ENCODE measurements at places on chromosomes 5 and 9.

DNA sequence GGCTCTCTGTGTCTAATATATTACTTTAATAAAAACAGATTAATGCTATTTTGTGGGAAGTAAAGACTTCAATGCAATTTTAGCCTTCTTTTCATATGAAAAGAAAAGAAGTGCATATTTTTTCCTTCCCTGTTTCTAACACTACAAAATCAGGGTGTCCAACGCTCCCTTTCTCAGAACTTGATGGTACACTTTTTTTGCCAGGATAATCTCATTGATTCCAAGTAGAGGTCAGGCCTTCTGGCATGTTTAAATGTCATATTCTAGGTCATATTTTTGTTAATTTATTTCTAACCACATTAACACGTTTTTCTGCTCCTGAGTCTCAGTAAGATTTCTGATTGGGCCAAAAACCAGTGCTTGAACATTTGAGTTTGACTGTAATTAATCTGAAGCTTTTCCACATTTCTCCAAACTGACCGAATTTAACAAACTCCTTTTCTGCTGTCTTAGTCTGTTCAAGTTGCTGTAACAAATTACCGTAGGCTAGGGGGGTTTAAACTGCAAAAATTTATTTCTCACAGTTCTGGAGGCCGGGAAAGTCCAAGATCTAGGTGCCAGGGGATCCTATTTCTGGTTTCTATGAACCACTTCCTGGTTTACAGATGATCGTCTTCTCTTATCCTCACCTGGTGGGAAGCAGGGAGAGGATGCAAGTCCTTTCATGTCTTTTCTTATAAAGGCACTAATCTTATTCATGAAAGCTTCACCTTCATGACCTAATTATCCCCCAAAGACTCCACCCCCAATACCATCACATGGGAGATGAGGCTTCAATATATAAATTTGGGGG is 63.2 kb upstream of the ELL2 start:
- H3K27me3 ChIP-seq: no peaks in the 10 kb centered on the region
- H3K27ac ChIP-seq: no peak overlapping the region
- H3K36me3 ChIP-seq: no peaks in the 10 kb centered on the region
- no peak for DNase-seq
- no peaks in the 10 kb centered on the region for H3K4me1 ChIP-seq

DNA sequence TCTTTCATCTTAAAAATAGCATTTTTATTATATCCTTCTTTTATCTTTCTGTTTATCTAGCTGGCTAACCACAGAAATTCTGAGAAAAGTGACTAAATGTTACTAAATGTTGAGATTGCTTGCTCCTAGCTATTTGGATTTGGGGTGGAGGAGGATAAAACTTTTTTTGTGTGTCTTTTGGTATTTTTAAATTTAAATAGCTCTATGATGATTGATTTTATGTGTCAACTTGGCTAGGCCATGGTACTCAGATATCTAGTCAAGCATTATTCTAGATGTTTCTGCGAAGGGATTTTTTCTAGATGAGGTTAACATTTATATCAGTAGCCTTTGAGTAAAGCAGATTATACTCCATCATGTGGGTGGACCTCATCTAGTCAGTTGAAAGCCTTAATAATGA is 75.0 kb downstream of the GCNT1 start:
- peaks cover 3% of the 10 kb centered on the region for H3K27me3 ChIP-seq
- no peak overlapping the region for H3K27ac ChIP-seq

DNA sequence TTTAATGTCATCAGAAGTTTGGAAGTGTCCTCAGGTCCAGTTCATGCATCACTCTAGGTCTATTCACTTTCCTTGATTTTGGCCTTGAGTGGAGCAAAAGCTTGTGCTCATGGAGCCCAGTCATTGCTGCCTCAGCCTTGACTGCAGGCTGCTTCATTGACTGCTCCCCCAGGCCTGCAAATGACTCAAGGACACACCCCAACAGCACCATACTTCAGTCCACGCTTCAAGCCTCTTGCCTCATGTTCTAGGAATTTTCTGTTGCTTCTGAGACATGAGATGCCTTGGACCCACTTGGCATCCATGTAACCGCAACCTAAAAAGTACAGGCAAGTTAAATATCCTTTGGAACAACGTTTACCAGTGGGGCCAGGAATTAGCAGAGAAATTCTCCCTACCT is 193.7 kb downstream of the PIK3R1 start:
- no peak for DNase-seq
- no peak overlapping the region for H3K27ac ChIP-seq
- H3K4me1 ChIP-seq: peaks cover 20% of the 10 kb centered on the region
- no peaks in the 10 kb centered on the region for H3K27me3 ChIP-seq
- H3K4me3 ChIP-seq: no peak overlapping the region

DNA sequence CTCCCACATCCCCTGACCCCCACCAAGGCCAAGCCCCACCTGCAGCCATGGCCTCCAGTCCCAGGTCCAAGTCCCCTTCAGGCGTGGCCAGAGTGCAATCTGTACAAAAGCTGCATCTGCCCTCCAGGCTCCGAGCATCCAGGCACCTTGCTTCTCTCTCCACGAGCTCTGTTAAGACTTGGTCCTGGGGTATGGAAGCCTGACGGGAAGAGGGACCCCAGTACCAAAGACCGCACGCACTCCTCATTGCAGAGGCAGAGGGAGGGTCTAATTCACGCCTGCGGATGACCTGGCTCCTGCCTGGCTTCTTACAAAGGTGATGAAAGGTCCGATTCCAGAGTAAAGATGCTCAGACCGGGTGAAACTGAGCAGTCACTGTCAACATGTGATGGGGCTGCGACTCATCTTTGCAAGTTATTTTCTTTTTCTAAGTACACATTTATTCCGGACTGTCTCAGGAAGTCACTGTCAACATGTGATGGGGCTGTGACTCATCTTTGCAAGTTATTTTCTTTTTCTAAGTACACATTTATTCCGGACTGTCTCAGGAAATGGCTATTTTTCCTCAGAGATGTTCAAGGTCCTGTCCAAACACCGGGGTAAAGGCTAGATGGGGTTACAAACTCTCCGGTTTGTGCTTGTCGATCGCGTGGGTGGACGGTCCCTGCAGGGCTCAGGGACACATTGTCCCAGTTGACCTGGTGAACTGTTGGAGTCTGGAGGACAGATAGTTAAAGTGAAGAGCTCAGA is 252.0 kb upstream of the IRX4 start:
- no peak overlapping the region for H3K27ac ChIP-seq
- H3K4me3 ChIP-seq: no peak overlapping the region
- no peaks in the 10 kb centered on the region for H3K36me3 ChIP-seq
- no peak for DNase-seq
- peaks cover 2% of the 10 kb centered on the region for H3K27me3 ChIP-seq

- H3K36me3 ChIP-seq: no peaks in the 10 kb centered on the region
- DNase-seq: no peak
- no peak overlapping the region for H3K4me3 ChIP-seq
- peaks cover 11% of the 10 kb centered on the region for H3K27me3 ChIP-seq
- no peak overlapping the region for H3K27ac ChIP-seq
- peaks cover 8% of the 10 kb centered on the region for H3K4me1 ChIP-seq
Observed at GRCh38 chr5:168480601-168481000, 5.7 kb upstream of the RARS1 start.

GRCh38 chr5:52710310-52710971 is 77.3 kb upstream of the ITGA1 start:
- no peak overlapping the region for H3K27ac ChIP-seq
- no peak overlapping the region for H3K4me3 ChIP-seq
- no peaks in the 10 kb centered on the region for H3K27me3 ChIP-seq
- no peak for DNase-seq
- H3K36me3 ChIP-seq: no peaks in the 10 kb centered on the region

GRCh38 chr9:137492464-137493363 is 33.6 kb upstream of the NSMF start:
- no peaks in the 10 kb centered on the region for H3K27me3 ChIP-seq
- H3K36me3 ChIP-seq: no peaks in the 10 kb centered on the region
- no peak overlapping the region for H3K4me3 ChIP-seq
- no peak for DNase-seq
- H3K27ac ChIP-seq: no peak overlapping the region

DNA sequence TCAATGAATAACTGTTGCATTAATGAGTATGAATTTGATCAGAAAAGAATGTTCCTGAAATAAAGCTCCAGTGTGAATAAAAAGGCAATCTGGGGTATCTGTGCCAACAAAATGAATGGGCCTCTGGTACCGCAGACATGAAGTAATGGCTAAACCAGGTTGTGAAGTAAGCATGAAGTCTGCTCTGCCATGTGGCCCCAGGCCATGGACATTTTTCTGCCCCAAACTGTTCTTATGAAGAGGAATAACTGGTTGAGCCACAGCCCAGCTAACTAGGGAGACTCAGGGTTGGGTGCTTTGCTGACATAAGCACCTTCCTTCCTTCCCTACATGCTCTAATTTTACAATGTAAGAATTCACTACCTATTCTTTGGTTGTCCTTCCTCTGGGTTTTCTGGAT is 147.4 kb upstream of the LRRTM2 start:
- H3K4me3 ChIP-seq: no peak overlapping the region
- no peaks in the 10 kb centered on the region for H3K4me1 ChIP-seq
- no peak for DNase-seq
- H3K27me3 ChIP-seq: no peaks in the 10 kb centered on the region
- peaks cover 19% of the 10 kb centered on the region for H3K36me3 ChIP-seq

- peaks cover 39% of the 10 kb centered on the region for H3K4me1 ChIP-seq
- H3K27ac ChIP-seq: no peak overlapping the region
- H3K4me3 ChIP-seq: no peak overlapping the region
- H3K36me3 ChIP-seq: no peaks in the 10 kb centered on the region
Observed at GRCh38 chr5:72248410-72248981, 71.5 kb downstream of the MRPS27 start.

- H3K27ac ChIP-seq: no peak overlapping the region
- H3K27me3 ChIP-seq: peaks cover 11% of the 10 kb centered on the region
- no peak overlapping the region for H3K4me3 ChIP-seq
- H3K36me3 ChIP-seq: no peaks in the 10 kb centered on the region
Observed at GRCh38 chr5:66609615-66610014, 13.4 kb downstream of the MAST4 start.

DNA sequence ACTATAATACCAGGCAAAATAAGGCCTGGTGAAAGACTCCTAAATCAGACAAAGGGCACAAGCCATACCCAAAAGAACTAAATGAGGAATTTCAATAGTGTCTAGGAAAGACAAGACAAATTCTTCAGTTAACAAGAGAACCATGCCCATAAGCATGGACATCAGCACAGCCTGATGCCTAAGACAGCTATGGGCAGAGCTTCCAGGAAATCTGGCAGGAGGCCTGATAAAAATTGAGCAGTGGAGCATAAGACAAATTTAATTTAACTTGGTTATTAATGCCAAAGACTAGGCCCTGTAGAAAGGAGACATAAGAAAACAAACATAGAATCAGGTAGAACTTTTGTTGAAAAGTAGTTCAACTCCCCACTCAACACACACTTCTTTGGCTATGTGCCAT is 17.3 kb downstream of the KLHL3 start:
- no peaks in the 10 kb centered on the region for H3K27me3 ChIP-seq
- peak overlapping the region; percentile 72 for H3K27ac ChIP-seq
- H3K4me1 ChIP-seq: peaks cover 32% of the 10 kb centered on the region
- DNase-seq: no peak

DNA sequence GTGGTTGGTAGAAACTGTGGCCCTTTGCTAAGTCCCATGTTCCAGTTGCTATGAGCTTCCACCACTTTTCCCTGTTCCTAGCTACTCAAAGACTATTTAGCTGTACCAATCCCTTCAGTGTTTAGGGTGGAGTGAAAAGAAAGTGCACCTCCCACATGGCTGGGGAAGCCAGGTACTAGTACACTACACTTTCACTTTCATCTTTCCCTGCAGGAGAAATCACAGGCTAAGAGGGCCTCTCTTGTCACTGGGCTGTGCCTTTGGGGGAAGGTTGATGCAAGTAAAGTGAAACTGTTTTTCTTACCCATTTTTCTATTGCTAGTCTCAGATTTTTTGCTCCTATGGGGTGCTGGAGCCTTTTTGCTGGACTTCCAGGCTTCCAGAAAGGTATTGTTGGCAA is 33.5 kb upstream of the CKS2 start:
- peaks cover 4% of the 10 kb centered on the region for H3K27me3 ChIP-seq
- DNase-seq: no peak

DNA sequence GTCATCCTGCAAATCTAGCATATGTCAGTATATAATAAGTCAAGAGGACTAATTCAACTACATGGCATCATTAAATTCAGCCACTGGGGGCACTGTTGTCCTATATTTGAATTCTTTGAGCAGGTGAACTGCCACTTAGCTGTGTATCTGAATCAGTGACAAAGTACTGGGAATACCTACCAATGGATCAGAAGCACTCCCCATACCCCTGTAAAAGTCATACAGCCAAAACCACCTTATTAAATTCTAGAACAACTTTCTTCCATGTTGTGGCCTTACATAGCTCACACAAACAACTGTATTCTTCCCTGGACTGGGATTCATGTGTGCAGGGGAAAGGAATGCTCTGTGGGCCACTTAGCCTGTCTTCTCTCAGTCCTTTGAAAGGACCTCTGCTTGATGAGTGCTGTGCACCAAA is 57.4 kb upstream of the PLPP6 start:
- peak overlapping the region; percentile 56 for H3K27ac ChIP-seq
- no peak overlapping the region for H3K4me3 ChIP-seq
- H3K4me1 ChIP-seq: peaks cover 37% of the 10 kb centered on the region

- peaks cover 6% of the 10 kb centered on the region for H3K4me1 ChIP-seq
- no peaks in the 10 kb centered on the region for H3K36me3 ChIP-seq
- no peaks in the 10 kb centered on the region for H3K27me3 ChIP-seq
- no peak overlapping the region for H3K27ac ChIP-seq
- DNase-seq: no peak
- no peak overlapping the region for H3K4me3 ChIP-seq
Observed at GRCh38 chr5:61280205-61280604, 51.9 kb upstream of the ZSWIM6 start.

- no peaks in the 10 kb centered on the region for H3K27me3 ChIP-seq
- H3K4me1 ChIP-seq: no peaks in the 10 kb centered on the region
- no peak overlapping the region for H3K4me3 ChIP-seq
- DNase-seq: no peak
- no peaks in the 10 kb centered on the region for H3K36me3 ChIP-seq
Observed at GRCh38 chr5:107404595-107405374, 266.0 kb downstream of the EFNA5 start.

DNA sequence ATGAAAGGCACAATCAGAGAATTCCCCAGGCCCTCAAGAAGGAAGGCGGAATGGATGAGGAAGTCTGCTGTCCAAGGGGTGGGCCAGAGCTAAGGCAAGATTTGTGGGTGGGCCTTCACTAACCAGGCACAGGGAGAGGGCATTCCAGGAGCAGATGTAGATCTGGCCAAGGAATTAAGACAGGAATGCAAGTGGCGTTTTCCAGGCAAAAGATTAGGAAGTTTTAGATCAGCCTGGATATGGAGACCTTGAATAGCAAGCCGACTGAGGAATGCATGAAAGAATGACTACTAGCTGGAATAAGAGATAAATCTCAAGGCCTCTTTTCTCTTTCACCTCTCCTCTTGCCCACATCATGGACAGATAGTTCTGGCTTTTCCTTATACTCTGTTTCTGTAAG is 68.5 kb downstream of the GHR start:
- H3K4me1 ChIP-seq: no peaks in the 10 kb centered on the region
- no peak overlapping the region for H3K4me3 ChIP-seq
- no peaks in the 10 kb centered on the region for H3K36me3 ChIP-seq

All from naive thymus-derived CD8-positive, alpha-beta T cell (primary cell).